ENCODE measurements at places on chromosomes 6 and 20.

DNA sequence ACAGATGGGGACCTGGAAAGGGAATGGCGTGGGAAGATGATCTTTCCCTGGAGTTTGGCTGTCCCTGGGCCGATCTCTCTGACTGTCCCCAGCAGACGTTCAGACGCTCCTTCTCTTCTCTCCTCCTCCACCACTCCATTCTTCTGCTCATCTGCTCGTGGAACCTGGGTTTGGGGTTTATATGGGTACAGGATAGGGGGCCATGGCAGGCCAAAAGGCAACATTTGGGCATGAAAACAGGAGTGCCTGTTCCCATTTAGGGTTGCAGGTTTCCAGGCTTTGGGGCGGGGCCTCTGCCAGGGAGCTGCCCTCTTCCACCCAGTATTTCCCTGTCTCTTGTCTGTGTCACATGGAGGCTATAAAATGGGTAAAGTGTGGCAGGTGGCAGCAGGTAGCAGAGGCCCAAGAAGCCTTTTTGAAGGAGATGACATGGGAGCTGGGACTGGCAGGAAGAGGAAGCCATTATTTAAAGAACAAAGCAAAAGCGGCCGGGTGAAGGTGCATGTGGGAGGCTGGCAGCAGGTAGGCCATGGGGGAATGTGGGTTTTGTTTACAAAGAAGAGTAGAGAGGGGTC is 203.7 kb downstream of the BMP7 start:
- DNase-seq: no peak
- H3K27me3 ChIP-seq: peaks cover 6% of the 10 kb centered on the region
- H3K4me3 ChIP-seq: no peak overlapping the region
- no peak overlapping the region for H3K27ac ChIP-seq
- H3K4me1 ChIP-seq: peaks cover 27% of the 10 kb centered on the region

- peaks cover 3% of the 10 kb centered on the region for H3K4me1 ChIP-seq
- no peaks in the 10 kb centered on the region for H3K36me3 ChIP-seq
- no peak overlapping the region for H3K27ac ChIP-seq
- H3K27me3 ChIP-seq: peaks cover 10% of the 10 kb centered on the region
These were observed 15.3 kb upstream of the MMP9 start for GRCh38 chr20:45993197-45993951.

DNA sequence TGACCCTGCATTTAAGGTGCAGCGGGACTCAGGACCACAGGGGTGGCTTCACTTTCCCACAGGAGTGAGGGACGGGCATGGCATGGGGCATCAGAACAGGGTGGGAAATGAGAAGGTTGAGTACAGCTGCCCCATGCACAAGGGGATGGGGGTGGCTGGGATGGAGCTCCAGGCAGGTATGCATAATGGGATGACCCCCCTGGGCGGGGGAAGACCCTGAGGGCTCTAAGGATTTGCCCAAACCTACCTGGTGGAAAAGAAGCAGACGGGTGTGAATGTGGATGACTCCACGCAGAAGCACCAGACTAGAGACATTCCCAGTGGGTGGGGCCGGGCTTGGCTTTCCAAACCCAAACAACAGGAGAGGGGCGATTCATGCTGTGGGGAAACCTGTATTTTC is 200.3 kb downstream of the SYNDIG1 start:
- H3K4me1 ChIP-seq: peaks cover 23% of the 10 kb centered on the region
- H3K27ac ChIP-seq: no peak overlapping the region
- no peaks in the 10 kb centered on the region for H3K36me3 ChIP-seq
- H3K4me3 ChIP-seq: no peak overlapping the region
- no peaks in the 10 kb centered on the region for H3K27me3 ChIP-seq

DNA sequence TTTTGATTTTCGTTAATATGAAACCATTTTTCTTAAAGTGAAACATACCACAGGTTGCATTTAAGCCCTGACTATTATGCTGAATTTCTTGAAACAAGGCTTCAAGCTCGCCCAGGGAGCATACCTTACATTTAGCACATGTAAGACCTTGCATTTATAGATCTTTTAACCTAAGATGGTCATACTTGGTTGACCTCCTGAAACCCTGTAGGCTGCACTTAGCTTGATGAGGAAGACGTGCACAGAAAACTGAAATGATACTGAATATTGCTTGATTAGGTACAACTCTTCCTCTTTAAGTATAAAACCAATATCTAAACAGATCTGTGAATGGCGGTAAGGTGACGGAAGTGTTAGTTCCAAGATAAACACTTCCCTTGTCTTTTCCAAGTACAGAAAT is 82.2 kb downstream of the CTNNBL1 start:
- no peaks in the 10 kb centered on the region for H3K4me1 ChIP-seq
- DNase-seq: no peak
- no peak overlapping the region for H3K27ac ChIP-seq
- no peaks in the 10 kb centered on the region for H3K27me3 ChIP-seq
- peaks cover 2% of the 10 kb centered on the region for H3K36me3 ChIP-seq

DNA sequence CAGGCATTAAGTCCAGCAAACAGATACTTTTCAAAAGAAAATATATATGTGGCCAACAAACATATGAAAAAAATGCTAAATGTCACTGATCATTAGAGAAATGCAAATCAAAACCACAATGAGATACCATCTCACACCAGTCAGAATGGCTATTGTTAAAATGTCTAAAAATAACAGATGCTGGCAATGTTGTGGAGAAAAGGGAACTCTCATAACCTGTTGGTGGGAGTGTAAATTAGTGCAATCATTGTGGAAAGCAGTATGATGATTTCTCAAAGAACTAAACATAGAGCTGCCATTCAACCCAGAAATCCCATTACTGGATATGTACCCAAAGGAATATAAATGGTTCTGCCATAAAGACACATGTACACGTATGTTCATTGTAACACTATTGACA is 20.6 kb downstream of the KCNQ5 start:
- DNase-seq: no peak
- H3K36me3 ChIP-seq: no peaks in the 10 kb centered on the region
- H3K27ac ChIP-seq: no peak overlapping the region
- H3K27me3 ChIP-seq: no peaks in the 10 kb centered on the region
- H3K4me3 ChIP-seq: no peak overlapping the region

- no peak for DNase-seq
- H3K4me1 ChIP-seq: no peaks in the 10 kb centered on the region
- no peaks in the 10 kb centered on the region for H3K36me3 ChIP-seq
These were observed 538.5 kb downstream of the CD83 start for GRCh38 chr6:14656078-14656521.

Measured in astrocyte (in vitro differentiated cells and primary cell).